ENCODE measurements at places on chromosomes 5 and 9.

DNA sequence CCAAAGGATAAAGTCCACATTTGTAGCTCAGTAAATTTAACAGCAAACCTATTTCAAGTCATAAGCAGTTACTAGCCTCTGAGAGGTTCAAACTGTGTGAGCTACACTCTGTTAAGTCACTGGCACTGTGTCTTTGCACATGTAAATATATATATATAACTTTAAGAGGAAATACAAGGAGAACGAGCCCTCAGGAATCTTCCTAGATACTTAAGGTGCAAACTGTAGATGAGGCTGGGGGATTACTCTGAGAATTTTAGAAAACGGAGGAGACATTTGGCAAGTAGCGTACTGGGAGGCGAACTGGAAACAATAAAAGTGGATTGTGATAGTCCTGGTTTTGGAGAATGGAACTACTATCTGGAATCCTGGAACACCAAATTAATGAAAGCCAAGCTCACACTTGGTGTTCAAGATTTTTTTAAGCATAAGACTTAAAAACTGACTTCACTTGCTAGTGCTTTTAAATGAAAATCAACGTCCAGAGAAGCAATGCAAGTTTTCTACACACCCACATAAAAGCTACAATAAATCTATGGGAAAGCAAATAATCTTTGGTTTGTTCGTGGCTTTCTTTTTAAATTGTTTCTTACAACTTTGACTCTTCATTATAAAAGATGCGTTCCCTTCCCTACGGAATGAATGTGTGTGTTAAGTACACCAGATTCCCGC, 1057.0 kb upstream of the DMAC1 start:
- no peak for DNase-seq

- DNase-seq, result no peak
These were observed 36.6 kb downstream of the PPARGC1B start for GRCh38 chr5:149766460-149767280.

DNA sequence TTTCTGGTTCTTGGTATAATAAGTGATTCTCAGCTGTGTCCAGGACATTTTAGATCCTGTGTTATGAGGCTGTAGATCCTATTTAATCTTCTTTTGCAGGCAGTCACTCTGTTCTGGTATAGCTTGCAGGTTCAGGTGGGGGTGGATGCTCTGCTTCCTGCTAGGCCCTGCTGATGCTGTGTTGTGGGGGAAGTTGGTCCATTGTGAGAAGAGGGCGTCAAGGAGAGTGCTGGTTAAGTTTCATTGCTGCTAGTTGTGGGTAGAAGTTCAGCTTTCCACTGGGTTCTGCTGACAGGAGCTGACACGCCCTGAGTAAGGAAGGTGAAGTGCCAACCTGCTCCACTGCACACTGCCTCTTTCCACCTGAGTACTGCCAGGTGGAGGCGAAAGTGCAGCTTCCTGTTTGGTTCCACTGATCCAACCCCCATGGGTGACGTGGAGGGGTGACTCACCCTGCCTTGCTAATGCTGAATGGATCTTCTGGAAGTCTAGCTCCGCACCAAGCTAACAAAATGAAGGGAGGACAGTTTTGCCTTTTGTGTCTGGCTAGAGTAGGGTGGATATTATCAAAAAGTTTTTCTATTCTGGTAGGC, 16.3 kb downstream of the NMRK1 start:
- DNase-seq, result peak; percentile 19

- DNase-seq, result no peak
These were observed 35.4 kb upstream of the SLC28A3 start for GRCh38 chr9:84375954-84376353.

DNA sequence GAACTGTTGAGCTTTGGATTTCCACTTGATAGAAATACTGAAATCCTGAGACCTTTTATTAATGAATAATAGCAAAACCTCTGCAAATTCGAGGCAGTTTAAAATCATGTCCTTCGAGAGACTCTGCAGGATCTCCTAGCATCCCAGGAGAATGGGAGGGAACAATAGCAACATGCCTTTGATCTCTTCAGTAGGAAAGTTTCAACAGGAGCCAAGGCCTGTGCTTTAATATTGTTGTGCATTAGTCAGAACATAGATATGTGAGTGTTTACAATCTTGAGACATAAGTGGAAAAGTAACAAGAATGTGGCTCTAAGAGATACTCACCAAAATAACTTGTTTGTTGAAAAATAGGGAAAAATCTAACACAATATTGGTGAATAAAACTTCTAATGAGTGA, 83.3 kb upstream of the LHFPL2 start:
- peak; percentile 29 for DNase-seq

DNA sequence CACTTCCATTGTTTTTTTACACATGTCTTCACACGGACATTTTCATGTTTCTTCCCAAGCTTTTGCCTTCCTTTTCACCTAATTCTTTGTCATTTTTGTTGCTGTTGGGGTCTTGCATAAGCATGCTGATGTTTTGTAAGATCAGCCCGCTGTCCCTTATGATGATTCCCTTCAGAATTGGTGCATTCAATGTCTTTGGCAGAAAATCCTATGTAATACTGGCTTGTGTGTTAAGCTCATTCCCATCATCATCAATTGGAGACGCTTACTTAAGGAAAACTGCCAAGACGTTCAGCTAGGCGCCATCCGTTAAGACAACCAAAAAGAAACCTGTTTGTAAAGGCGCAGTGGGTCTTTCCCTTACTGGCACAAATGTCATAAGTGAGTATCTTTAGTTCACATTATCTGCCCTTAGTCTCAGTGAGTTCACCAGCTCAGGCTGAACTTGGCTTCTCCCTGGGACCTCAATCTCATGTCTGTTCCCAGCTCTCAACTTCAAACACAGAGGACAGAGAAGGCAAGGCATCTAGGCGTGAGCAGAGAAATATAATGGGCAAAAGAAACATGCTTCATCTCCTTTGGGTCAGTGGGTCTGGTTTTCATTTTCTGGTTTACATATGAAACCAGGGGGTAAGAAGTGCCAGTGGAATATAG, 97.9 kb downstream of the EFNA5 start:
- no peak for DNase-seq

- DNase-seq, result no peak
These were observed 14.0 kb downstream of the FGFR4 start for GRCh38 chr5:177100714-177101121.

DNA sequence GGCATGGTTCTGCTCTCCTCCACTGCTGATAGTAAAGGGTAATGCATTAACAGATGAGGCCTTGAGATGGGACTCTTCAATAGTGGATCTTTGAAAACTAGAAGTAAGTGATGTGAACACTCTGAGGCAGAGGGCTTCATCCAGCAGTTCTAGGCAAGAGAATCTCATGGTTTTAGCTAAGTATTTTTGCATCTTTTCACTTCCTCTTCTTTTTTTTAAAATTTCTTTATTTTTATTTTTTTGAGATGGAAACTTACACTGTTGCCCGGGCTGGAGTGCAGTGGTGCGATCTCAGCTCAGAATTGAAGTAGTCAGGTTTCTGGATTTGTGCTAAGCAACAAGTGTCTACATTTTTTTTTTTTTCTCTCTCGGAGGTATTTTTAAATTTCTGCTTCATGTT, 101.9 kb downstream of the MTRR start:
- no peak for DNase-seq

DNA sequence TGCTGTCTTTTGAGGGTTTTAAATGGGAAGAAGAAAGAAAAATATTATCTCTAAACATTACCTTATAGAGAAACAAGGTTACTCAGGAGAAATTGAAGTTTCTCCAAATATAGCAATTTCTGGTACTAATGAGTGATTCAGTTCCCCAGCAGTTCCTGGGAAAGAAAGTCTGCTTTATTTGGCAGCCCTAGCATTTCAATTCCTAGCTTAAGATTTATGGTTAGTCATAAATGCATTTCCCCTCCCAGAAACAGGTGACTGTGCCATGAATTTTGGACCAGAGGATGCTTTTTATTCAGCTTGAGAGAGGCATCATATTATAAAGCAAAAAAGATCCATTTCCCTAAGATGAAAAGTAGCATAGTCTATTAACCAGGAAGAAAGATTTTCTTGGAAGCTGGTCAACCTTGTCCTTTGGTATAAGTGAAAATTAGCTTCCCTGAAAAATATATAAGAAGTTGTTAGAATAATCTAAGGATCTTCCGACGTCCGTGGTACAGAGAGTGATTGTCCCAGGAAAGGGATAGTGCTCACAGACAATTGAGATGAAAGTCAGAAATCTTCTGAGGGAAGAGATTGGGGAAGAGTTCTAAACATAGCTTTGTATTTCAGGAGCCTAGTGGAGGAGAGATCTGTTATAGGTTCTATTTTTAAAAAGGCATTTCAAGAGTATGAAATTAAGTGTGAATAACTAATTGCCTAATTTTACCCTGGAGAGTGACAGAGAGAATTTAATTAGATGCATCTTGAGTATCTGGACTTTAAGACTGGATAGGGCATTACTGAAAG, 164.9 kb downstream of the ESM1 start:
- DNase-seq, result no peak

DNA sequence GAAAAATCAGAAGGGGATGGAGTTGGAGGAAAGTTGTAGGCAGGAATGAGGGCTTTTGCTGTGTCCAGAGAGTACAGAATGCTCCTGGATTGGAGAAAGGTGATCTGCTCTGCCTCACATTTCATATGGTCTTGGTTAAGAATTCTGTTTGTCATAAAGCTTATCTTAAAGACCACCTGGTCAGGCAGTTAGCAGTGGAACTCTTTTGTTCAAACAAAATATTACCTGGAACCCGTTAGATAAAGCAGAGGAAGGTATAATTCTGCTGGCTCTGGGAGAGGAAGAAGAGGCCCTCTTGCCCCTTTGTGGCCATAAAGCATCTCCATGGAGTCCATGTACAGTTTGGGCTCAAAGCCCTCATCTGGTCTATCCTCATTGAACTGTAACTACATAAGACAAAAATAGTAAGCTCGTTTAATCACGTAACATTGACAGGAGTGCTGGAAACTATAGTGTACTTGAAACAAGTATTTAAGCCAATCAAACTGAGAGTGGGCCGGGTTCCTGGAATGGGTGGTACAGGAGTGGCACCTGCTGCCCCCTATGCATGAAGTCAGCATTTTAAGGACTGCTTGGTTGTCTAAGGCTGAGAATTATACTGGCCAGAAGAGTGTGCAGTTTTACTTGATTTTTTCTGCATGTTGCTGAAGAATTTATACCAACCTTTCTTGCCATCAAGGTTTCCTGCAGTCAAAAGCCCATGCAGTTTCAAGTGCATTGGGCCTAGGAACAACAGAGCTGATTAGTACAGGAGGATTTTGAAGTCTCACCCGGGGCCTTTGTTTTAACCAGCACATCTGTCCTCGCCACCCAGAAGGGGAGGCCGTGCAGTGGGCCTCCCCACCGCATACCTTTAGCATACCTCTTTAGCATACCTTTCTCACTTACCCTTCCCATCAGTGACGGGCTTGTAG, 39.9 kb downstream of the STXBP1 start:
- DNase-seq, result no peak

- no peak for DNase-seq
These were observed 42.8 kb downstream of the RAPGEF1 start for GRCh38 chr9:131697097-131697496.

DNA sequence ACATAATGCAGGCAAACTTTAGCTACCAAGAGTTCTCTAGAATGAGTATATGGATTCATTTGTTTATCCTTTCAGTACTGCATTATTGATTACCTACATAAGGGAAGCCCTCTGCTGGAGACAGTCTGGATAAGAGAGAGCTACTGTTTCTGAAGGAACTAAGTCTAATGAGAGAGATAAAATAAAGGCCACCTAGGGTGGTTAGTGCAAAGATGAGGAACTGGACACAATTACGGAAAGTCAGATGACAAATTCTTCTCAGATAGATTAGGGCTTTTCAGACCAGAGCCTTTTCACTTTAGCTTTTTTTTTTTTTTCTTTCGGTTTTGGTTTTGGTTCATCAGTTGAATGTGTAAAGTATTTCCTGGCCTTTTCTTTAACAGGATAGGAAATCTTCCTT, 31.3 kb downstream of the ISOC1 start:
- DNase-seq, result no peak

DNA sequence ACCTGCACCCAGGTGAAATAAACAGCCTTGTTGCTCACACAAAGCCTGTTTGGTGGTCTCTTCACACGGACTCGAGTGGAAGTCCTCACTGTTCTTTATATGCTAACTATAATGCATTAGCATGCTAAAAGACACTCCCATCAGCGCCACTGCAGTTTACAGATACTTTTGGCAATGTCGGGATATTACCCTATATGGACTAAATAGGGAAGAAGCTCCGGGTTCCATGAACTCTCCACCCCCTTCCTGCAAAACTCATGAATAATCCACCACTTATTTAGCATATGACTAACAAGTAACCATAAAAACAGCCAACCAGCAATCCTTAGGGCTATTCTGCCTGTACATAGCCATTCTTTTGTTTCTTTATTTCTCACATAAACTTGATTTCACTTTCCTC, 426.2 kb upstream of the PTPRD start:
- DNase-seq, result no peak

- no peak for DNase-seq
These were observed 74.2 kb downstream of the COMMD10 start for GRCh38 chr5:116159006-116159405.
